ENCODE measurements at places on chromosomes 4 and X.

DNA sequence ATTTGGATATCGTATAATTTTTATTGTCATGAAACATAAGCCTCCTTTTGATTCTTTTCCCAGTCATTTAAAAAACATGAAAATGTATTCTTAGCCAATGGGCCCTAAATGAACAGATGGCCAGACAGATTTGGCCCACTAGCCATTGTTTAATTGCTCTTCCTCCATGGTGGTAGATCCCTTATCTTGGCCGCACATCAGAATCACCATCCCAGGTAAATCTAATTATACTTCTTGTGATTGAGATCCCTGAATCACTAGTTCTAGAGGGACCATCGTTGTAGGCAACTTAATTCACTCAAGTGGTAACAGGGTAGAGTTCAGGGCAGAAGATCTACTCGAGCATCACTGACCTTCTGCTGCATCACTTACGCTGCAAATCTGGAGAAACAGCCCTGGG lies 24.1 kb upstream of the VCX3A start:
- DNase-seq: no peak

GRCh38 chr4:71648448-71648847 lies 135.4 kb downstream of the GC start:
- DNase-seq: no peak

- DNase-seq: no peak
Observed at GRCh38 chr4:168507178-168507815, 10.4 kb downstream of the PALLD start.

DNA sequence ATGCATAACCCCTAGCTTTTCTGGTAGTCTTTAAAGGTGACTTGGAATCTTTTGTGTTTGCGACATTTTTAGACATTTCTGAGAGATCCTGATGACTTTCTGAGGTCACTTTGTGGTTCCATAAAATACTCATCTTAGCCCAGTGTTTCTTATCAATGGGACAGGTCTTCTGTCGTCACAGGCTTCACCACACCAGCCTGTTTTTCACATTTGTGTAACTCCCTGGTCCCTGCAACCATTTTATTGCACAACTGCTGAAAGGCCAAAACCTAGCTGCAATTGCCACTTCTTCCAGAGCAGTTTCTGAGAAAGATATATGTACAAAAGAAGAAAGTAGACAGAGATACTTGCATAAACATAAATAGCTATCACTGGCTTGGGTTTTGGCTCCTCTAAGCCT lies 120.9 kb downstream of the IL15 start:
- no peak for DNase-seq

DNA sequence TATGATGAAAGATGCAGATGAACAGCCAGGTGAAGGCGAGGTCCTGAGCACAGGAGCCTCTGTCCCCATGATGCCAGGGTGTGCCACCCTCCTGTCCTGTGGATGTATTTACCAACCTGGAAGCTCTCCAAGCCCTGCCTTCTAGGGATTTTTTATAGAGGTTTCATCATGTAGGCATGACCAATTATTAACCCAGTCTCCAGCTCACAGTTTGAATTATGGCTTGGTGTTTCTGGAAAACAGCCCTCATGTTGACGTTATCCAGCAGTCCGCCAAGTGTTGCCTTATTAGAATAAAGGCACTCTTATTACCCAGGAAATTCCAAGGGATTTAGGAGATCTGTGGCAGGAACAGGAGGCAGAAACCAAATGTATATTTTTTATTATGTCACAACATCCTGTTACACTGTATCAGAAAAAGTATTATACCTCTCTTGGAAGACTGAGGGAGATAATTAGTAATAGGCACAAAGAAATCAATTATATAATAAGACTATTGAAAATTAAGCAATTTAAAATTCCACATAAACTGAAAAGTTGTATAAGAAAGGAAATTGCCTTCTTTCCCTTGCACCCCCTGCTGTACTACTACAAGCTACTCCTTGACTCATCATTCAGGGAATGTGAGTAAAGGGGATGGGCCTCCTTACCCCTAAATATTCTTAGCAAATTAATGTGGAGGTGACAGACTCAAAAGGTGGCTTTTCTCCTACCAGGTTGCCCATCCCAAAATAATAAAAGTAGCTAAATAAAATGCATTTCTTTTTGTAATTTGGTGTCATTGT lies 129.6 kb downstream of the ZNF330 start:
- no peak for DNase-seq

DNA sequence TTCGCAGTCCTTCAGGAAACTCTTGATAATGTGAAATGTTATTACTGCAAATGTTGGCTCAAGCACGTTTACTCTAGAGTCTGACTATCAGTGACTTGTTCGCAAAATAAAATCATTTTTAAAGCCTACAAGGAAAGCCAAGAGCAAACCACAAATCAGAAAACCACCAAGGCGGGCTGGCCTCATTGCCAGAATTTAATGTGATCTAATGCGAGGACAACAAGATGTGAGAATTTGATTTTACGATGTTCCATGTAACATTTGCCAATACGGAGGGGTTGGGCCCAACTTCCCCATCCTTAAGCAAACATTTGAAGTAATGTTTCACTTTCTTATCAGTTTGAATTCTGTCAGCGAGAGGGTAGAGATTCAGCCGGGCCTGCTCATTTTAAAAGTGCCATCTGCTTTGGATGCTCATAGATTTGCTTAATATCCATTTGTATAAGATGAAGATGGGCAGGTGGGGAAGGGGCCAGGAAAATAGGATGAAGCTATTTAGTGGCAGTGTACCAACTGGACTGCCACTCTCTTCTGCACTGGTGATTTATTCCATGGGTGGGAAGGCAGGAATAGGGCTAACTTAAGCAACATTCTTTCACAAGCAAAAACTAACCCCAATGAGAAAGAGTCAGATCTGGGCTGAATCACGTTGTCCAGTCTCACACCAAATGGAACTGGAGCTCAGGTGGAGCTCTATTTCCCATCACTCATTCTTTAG lies 225.3 kb downstream of the ANAPC10 start:
- DNase-seq: no peak
